ENCODE measurements at places on chromosomes 2 and 18.

- no peak for DNase-seq
These were observed 1.5 kb downstream of the PXDN start for GRCh38 chr2:1742681-1743395.

DNA sequence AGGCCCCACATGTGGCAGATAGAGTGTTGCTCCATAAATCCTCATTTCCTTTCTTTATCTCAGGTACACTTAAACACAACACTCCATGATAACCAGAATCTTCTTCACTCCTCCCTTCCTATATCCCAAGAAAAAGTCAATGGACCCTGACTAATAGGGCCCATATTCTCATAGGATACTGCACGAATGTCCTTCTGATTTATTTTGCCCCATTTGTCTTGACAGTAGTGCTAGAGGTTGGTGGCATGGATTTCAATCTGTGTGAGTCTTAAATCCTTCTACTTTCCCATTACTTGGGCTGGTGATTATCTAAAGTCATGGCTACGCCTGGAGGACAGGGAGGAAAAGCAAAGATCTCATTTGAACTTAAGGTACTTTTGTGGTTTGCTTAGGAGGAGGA lies 156.0 kb downstream of the ACOXL start:
- no peak for DNase-seq

- no peak for DNase-seq
These were observed 19.4 kb downstream of the RBBP8 start for GRCh38 chr18:22952525-22952924.

DNA sequence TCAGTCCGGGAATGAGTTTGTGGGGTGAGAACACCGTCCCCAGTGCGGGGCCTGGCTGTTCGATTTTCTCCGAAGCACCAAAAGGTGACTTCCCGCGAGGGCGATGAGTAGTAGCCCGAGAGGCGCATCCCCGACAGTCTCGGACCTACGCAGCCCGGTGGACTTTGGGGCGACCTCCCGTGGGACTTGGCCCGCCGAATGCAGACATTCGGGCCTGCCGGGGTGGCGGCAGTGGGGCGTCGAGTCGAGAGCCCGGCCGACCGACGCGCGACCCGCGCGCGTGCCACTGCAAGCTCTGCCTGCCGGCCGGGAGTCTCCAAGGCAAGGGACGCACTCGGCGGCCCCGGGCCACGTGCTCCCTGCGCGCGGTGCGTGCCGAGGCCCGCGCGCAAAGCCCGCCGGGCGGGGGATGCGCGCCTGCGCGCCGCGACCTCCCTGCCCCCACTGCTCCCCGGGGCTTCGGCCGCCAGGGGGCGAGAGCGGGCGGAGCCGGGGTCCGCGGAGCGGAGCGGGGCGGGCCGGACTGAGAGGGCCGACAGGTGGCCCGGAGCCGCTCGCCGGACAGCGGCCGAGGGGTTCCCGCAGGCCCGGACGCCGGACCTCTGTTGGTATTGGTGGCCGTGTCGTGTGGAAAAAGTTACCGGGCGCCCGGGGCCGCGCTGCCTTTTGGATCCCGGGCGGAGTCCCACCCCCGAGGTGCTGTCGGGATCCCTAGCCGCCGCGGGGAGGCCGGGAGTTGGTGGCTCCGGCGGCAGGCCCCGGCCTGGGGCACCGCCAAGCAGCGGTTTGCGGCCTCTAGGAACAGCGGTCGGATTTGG lies 1.9 kb downstream of the PTMA start:
- DNase-seq, result peak; percentile 72

DNA sequence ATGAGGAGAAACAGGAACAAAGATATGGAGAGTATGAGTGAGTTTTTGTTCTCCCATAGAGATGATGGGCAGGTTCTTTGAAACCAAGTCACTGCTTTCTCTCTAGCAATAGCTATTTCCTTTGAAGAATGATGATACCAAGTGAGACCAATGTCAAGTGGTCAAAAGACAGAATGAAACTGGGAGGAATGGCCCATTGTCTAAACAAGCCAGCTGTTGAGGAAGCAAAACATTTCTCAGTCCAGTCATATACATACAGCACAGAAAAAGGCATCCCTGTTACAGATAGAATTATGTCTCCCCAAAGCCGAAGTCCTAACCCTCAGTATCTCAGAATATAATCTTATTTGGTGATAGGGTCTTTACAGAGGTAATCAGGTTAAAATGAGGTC lies 66.1 kb upstream of the EPC2 start:
- DNase-seq, result no peak

DNA sequence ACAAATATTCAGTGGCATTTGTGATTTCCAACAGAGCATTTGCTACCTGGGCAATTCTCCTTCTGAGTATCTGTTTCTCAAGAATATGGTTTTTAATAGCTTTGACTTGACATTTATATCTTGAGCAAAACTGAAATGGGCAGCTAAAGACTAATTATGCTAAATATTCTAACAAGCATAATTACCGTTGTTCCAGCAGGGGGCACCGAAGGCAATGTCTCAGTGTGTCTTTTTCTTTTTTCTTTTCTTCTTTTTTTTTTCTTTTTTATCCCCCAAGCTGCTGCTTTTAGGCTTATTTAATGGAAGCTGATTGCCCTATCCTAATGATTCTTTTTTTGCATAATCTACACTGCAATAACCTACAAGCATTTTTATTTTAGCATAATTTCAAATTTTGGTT lies 138.9 kb upstream of the NABP1 start:
- peak; percentile 25 for DNase-seq

DNA sequence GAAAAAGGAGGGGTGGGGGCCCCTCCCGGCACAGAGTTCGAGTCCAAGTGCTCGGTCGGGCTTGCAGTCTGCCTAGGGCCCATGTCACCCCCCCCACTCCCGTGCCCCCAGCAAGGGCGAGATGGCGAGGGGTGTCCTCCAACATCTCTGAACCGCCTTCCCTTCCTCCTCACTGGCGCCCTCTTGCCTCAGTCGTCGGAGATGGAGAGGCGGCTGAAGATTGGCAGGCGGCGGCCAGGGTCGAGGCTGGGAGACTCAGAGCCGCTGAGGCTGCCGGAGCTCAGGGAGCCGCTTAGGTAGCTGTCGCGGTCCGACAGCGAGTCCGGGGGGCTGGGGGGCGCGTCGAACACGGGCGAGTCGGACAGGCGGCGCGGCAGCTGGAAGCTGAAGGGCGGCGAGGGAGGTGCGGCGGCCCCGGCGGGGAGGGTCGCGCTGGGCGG lies 2.3 kb downstream of the ZFP36L2 start:
- no peak for DNase-seq

- DNase-seq, result no peak
These were observed 347.1 kb downstream of the DLGAP1 start for GRCh38 chr18:4108016-4108415.

GRCh38 chr2:128374711-128375413 lies 56.2 kb upstream of the HS6ST1 start:
- DNase-seq, result no peak

DNA sequence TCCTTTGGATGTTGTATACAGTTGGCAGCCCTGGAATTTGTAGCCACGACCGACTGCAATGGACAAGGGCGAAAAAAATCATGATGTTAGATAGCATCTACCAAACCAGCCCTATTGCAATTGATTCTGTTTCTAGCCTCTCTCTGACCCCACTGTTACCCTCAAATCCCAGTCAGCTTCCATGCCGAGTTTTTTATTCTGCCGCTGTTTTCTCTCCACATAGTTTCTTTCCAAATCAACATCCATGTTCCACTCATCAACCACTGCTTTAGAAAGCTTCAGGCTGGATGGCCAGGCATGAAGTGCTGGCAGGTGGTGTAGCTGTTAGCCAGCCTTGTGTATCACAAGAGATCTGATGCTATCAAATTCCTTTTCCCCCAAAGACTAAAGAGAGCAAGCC lies 272.8 kb downstream of the FIGN start:
- no peak for DNase-seq

DNA sequence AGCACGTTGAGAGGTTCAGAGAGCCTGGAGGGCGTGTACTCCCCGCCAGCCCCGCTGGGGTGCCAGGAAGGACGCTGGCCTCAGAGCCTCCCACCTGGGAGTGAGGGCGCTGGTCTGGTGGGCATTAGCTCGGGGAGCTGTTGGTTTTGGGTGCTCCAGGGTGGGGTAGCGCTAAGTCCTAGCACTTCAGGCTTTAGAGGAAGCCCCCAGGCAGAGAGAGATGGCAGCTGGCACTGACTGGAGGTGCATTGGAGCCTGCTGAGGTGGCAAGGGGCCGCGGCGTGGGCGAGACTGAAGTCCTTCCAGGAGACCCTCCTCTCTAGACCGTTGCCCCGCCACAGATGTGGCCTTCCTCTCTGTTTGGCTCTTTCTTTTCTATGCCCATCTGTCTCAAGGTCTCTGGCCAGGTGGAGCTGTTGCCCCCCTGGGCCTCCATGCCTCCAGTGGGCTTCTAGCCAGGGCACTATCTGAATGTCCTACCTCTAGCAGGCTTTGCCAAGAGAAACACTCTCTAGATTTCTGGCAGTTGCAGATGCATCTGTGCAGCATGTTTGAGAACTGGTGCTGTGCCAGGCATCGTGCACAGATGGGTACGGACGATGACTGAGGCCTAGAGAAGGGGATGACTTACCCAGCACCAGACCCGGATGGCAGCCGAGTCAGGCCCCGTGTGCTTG lies 6.6 kb downstream of the CAPN10 start:
- no peak for DNase-seq

GRCh38 chr2:196066291-196067087 lies 2.1 kb downstream of the DNAH7 start:
- DNase-seq, result peak; percentile 52

DNA sequence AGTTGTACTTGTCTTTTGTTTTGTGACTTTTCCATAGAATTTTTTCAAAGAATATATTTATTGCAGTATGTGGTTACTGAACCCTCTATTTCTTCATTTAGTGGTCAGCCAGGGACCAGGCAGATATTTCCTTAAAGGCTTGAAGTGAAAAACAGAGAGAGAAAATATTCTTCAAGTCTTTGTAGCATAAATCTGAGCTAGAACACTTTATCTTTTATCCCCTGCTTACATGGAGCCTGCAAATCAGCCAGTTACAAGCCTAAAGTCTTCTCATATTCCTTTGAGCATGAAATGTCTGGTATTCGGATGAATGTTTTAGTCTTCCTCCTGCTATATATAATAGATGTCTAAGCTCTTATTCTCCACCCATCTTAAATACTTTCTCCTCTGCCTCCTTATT lies 1557.5 kb upstream of the ACVR2A start:
- DNase-seq, result no peak

DNA sequence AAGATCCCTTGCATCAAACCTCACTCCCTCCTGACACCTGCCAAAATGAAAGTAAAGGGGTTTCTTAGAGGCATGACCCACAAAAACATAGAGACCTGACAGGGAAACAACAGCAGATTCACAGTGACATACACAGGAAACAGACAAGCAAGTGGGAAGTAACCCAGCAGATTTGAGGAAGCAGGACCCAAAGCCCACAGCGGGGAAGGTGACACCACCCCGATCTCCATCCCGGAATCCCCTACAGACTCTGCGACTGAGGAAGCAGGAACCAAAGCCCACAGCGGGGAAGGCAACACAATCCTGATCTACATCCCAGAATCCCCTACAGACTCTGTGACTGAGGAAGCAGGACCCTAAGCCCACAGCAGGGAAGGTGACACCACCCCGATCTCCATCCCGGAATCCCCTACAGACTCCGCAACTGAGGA lies 21.6 kb downstream of the CIB4 start:
- no peak for DNase-seq

DNA sequence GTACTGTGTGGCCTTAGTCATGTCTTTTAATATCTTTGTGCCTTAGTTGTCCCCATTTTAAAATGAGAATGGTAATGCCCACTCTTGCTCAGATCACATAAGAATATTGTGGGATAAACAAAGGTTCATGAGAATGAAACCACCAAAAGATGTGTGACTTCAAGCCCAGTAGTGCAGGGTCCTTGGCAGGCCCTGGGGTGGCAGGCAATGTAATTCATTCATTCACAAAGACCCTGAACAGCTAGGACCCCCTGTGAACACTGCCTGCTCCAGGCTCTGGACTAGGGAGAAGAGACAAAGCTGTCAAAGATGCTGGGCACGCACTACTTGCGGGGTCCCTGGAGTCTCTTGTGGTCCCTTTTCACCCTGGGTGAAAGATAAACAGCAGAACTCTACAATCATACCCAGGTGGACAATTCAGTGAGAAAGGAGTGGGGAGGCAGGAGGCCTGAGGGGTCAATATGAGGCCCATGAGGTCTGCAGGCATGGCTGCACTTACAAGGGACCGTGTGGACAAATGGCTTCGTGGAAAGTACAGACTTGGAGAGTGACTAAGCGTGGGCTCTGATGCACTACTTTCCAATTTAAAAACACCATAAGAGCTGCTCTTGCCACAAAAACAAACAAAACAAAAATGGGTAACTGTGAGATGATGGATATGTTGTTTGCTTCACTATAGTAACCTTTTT lies 136.1 kb downstream of the SMAD7 start:
- no peak for DNase-seq

GRCh38 chr2:74149570-74150319 lies 2.0 kb upstream of the BOLA3 start:
- no peak for DNase-seq

GRCh38 chr2:143513081-143513480 lies 383.9 kb downstream of the ARHGAP15 start:
- peak; percentile 23 for DNase-seq

GRCh38 chr2:201219328-201220096 lies 36.6 kb downstream of the CASP10 start:
- no peak for DNase-seq

DNA sequence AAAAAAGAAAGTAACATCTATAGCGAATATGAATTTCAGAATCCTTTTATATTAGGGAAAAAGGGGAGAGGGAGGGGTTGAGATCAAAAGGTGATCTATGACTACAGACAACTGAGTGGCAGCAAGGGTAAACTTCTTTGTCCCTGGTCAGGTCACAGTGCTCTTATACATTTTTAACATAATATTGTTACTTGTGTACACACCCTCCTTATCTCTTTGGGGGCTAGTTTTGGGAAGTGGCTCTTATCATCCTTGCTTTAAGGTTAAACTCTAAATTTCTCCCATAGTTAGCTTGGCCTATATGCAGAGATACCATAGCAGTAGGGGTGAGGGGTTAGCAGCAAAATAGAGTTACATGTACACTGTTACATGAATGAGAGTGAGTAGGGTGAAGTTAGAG lies 31.6 kb upstream of the ATG16L1 start:
- DNase-seq, result no peak

DNA sequence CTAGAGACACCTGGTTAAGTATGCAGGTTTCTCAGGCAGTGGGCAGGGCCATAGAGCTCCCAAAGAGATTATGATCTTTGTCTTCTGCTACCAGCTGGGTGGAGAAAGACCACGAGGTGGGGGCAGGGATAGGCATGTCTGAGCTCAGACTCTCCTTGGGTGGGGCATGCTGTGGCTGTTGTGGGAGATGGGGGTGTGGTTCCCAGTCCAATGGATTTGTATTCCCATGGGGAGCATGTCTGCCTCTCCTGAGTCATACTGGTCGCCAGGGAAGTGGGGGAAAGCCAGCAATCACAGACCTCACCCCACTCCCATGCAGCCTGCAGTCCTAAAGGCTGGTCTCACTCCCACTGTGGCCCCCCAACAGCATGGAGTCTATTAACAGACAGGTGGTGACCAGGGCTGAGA lies 31.4 kb upstream of the RHOB start:
- DNase-seq, result no peak

DNA sequence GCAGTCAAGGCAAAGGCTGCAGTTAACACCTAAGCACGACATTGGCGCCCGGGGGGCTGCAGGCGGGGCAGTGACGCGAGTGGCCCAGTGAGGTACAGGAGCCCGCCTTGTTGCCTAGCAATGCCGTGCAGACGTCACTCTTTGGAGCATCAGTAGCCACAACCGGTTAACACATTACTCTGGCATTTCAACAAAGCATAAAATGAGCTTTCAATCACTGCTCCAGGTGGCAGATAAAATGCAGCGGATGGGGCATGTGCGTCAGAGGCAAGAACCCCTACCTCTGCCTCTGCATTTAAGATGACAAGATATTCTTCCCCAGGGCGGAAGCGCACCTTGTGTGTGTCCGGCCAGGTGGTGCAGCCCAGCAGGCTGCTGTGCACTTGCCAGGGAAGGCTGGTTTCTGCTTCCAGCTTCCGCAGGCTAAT lies 139.4 kb downstream of the MTCL1 start:
- peak; percentile 50 for DNase-seq

Measured in NCI-H510A treated with DMSO at 0.1 percent for 48 hours (cell line).